GM04504 (cell line): ENCODE measurements at places on chromosomes 3 and 15.
A peak's percentile ranks its signal among the peaks of the same experiment; 100 is the strongest.

- DNase-seq, result no peak
Measured at GRCh38 chr3:24355806-24356205, 138.8 kb downstream of the THRB start.

- no peak for DNase-seq
Measured at GRCh38 chr3:14645453-14645852, 6.1 kb upstream of the CCDC174 start.

DNA sequence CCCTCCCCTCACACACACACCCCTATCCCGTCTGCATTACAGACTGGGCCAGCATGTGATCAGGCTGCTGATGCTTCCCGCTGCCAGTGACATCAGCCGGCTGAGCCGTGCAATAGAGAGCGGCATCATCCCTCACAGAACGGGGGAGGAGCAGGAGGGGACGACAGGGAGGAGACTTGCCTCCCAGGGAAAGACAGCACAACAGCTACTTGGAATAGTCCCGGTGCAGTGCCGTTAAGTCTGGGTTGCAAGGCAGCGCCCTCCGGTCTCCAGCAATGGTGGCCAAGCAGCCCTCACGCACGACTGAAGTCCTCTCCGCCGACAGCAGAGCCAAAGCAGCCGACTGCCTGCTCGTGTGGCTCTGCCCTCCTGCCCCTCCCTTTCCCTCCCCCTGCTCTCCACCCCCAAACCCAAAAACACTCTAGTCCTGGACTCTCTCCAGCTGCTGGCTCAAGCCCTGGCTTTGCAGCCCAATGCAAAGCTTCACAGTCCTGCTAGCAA is 31.5 kb upstream of the RPS17 start:
- peak; percentile 59 for DNase-seq

- DNase-seq, result no peak
Measured at GRCh38 chr3:76015496-76015895, 230.1 kb upstream of the ZNF717 start.

- DNase-seq, result no peak
Measured at GRCh38 chr3:192550356-192550755, 177.0 kb downstream of the FGF12 start.
